Cortex of kidney (tissue), 1 donor: ENCODE measurements at places on chromosomes 7 and 10.

DNA sequence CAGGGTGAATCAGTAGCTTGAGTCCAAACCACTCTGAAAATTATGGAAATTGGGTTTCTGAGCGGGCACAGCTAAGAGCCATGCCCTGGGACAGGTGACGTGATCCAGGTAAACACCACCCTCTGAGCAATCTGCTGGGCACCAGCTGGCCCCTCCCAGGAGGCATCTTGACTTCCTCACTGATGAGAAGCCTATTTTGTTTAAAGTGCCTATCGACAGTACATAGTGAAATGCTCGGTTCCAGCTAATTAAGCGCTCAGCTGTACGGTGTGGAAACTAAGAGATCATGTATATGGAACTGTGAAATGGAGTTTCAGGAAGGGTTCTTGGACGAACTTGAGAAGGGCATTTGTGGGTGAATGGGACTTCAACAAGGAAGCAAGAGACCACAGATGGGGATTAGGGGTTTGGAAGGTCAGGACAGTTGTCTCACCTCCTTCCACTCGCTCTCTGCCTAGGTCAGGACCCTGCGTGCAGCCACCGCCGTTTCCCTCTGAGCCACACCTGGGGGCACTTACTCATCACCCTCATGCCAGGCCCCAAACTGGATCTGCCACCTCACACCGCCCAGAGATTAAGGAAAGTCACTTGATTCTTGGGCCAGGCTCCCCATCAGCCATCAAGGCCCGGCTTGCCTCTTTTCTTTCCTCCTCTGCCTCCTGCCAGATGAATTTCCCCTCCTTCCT is 3.2 kb downstream of the ITPRIP start:
- DNase-seq = no peak

DNA sequence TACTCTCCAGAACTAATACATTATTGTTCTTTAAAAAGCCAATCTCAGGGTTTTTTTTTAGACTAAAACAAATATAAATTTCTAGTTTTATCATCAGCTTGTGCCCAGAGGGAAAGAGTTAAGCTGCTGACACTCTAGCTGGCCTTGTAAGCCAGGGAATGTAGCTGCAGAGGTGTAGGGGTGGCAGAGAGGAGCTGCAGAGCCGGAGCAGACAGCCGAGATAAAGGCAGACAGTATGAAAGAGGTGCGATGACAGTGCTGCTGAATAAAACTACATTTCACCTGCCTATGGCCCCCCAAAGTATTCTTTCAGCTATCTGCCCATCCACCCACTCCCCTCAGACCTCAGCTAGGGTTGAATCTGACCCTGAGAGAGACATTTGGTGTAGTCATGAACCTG is 653.7 kb upstream of the ZWINT start:
- DNase-seq = no peak

- DNase-seq = no peak
Observed at GRCh38 chr10:84244651-84245270, at the start of gene RGR. Gene RGR (plus strand): TSS chr10:84245053. CDS start chr10:84245091, 38 bp downstream.

- no peak for DNase-seq
Observed at GRCh38 chr10:43846187-43846680, 197.6 kb upstream of the ZNF32 start.

DNA sequence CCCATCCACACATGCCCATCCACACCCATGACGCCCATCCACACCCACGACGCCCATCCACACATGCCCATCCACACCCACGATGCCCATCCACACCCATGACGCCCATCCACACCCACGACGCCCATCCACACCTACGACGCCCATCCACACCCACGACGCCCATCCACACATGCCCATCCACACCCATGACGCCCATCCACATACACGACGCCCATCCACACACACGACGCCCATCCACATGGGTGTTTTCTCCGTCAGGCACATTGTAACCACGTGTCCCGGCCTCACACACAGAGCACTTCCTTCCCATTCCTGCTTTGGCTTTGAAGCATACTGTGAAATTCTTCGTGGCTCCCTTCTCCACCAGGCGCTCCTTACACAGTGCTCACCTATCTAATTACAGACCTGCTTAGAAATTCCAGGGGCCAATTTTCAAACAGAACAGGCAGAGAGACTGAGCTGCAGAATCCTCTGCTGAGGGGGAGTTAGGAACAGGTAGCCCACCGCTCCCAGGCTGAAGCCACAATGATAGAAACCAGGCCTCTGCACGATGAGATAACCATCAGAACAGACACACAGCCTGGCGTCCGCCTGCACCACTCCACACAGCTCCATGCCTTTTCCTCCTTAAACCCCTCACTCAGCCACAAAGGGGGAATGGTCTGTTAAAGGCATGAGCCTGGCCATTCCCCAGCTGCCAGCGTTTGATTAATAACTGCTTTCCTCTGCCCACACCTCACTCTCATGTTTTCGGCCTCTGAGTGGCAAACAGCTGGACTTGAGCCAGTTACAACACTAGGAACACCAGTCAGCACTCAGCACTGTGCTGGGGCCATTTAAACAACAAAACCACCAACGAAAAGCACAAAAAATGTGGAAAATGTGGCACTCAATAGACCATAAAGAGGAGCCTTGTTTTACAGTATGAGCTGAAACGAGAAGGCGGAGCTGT is 501.6 kb downstream of the PTPRN2 start:
- DNase-seq = no peak

DNA sequence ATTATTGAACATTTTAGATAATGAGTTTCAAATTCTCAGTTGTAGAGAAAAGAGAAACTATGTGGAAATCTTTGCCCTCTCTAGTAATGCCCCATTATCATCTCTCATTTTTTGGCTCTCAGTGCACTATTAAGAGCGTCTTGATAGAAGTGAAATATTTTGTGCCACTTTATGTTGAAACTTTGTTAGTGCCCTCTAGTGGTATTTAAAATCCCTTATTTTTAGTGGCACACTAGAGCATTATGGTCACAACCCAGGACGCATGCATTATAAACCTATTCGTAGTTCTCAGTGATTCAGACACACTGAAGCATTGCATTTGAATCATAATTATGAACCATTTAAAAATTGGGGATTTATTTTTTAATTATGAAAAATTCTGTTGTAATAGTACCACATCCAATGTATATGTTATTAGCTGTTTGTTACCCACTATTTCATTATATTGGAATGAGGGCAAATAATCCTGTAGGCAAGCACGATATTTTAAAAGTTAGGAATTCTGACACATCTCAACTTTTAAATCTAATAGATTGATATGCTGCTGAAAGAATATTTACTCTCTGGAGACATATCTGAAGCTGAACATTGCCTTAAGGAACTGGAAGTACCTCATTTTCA is 21.9 kb downstream of the PDCD4 start:
- no peak for DNase-seq

DNA sequence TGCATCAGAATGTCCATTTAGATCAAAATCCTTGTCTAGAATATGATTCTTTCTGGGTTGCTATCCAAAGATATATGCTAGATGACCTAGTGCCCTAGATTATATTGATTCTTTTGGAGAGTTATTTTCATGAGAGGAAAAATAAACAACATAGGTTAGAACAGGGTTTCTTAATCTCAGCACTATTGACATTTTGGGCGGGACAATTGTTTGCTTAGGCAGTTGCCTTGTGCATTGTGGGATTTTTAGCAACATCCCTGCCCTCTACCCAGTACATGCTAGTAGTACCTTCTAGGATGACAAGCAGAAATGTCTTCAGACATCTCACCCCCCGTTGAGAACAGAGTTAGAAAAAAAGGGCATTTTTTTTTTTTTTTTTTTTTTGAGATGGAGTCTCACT is 25.1 kb upstream of the LAMB1 start:
- no peak for DNase-seq

GRCh38 chr7:157482517-157483087 is 145.8 kb downstream of the DNAJB6 start:
- no peak for DNase-seq

GRCh38 chr7:68684246-68684839 is 913.9 kb upstream of the AUTS2 start:
- no peak for DNase-seq

- DNase-seq = no peak
Observed at GRCh38 chr7:26233902-26234511, 32.5 kb downstream of the CBX3 start.

GRCh38 chr10:132749371-132749795 is 36.6 kb downstream of the NKX6-2 start:
- no peak for DNase-seq

DNA sequence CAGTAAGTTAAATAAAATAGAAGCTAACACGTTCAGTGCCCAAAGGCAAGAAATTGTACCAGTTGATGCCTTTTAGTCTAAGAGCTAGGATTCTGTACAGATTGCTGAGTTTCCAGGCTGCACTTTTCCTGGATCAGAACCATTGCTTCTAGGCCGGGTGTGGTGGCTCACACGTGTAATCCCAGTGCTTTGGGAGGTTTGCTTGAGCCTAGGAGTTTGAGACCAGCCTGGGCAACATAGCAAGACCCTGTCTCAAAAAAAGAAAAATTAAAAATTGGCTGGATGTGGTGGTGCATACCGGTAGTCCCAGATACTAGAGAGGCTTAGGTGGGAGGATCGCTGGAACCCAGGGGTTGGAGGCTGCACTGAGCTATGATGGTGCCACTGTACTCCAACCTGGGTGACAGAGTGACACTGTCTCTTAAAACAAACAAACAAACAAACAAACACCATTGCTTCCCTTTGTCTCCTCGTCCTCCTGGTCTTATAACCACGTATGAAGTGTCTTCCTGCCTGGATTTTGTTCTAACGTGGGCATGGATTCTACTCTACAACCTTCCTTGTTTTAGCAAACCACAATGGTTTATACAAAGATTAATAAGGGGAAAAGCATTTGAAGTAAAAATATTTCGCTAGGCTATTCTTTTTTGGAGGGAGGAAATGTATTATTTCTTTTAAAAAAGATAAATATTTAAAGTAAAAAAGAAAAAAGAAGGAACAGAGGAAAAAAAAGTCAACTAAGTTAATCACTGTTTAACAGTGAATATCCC is 9.7 kb upstream of the CCNY start:
- DNase-seq = no peak

- DNase-seq = no peak
Observed at GRCh38 chr7:82965088-82966036, 197.3 kb downstream of the PCLO start.

DNA sequence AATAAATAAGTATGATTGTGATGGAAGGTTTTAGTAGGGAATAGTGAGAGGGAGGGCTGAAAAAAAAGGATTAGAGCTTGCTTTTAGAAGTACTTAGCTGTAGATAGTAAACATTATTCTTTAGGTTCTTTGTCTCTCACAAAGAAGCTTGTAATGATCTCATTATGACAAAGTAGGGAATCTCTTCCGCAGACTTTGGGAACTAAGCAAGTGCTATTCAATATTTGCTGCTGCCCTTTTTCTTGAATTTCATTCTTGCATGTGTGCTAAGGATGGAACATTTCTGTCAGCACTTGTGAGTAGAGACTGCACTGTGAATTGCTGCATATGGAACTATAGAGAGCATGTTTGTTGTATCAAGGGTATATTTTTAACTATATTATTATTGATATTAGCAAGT is 173.4 kb downstream of the ST7 start:
- no peak for DNase-seq

GRCh38 chr10:61935077-61935476 is 33.6 kb downstream of the ARID5B start:
- DNase-seq = no peak

GRCh38 chr7:113083132-113083815 is 3.4 kb downstream of the GPR85 start:
- no peak for DNase-seq

GRCh38 chr10:29859521-29860130 is 199.8 kb downstream of the JCAD start:
- DNase-seq = no peak

DNA sequence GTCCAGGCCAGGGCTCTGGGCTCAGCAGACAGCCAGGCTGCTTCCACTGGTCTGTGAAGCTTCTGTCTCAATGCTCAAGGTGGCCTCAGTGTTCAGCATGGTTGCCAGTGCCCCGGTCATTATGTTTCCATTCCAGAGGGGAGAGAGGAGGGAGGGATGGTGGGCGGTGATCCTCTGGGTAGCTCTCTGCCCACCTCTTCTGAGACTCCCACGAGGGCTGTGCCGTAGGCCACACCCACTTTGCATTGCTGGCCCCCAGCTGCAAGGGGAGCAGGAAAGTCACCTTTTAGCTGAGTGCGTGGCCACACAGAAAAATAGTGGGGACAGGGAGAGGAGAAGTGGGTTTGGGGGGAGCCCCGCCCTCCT is 42.5 kb downstream of the FOXK1 start:
- DNase-seq = no peak

DNA sequence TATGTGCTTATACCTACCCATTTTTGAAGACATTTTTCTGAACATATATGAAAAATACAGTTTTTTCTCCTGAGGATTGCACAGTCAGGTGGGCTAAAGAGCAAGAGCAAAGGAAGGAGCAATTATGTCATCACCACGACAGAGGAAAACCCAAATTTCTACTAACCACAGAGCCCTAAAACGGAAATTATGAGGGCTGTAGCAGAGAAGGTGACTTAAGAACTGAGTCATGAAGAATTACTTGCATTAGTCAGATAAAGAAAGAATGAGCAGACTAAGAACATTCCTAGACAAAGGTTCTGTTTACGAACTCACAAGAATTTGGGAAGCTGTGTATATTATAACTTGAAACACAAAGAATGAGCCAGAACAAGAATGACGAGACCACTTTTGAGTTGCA is 974.4 kb downstream of the NXPH1 start:
- no peak for DNase-seq

GRCh38 chr10:132134241-132135052 is 52.3 kb upstream of the DPYSL4 start:
- DNase-seq = no peak

DNA sequence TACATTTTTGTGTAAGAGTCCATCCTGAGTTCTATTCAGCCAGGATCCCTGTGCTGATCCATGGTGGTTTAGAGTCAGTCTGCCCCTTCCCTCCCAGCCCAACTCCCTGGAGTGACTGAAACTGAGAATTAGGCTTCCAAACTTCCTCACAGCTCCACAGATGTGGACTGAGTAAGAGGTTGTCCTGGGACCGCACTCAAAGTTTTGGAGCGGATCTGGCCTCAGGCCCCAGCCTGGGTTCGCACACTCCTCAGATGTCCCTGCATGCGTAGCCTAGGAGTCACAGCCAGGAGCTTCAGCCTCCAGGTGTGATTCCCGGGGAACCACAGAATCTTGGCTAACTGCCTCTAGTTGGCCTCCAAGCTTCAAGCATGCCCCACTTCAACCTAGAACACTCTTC is 218.1 kb downstream of the C7orf25 start:
- DNase-seq = no peak

- DNase-seq = no peak
Observed at GRCh38 chr7:131602994-131603372, 46.6 kb upstream of the PODXL start.

DNA sequence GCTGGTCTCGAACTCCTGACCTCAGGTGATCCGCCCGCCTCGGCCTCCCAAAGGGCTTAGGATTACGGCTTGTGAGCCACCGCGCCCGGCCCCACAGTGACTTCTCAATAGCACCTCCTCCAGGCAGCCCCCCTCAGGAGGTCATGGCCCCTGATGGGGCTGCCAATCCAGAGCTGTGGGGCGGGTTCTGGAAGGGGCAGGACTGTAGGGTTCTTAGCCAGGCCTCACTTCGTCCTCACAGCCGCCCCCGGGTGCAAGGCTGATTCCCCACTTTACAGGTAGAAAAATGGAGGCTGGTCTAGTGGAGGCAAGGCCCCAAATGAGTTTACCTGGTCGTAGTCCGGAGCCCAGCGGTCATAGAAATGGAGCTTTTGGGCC is 638 bp downstream of the METTL27 start:
- no peak for DNase-seq

- DNase-seq = no peak
Observed at GRCh38 chr7:121537031-121537430, 140.9 kb upstream of the FAM3C start.
